Activated naive CD4-positive, alpha-beta T cell treated with anti-CD3 and anti-CD28 coated beads, Interleukin-2, amount 50 U/mL, for 72 hours (primary cell): ENCODE measurements at places on chromosomes 16 and 17.
A peak's percentile ranks its signal among the peaks of the same experiment; 100 is the strongest.

GRCh38 chr16:77298418-77299360 is 99.5 kb downstream of the SYCE1L start:
- DNase-seq: no peak

GRCh38 chr16:67155295-67156142 is 4.2 kb downstream of the TRADD start:
- DNase-seq: peak; percentile 92

DNA sequence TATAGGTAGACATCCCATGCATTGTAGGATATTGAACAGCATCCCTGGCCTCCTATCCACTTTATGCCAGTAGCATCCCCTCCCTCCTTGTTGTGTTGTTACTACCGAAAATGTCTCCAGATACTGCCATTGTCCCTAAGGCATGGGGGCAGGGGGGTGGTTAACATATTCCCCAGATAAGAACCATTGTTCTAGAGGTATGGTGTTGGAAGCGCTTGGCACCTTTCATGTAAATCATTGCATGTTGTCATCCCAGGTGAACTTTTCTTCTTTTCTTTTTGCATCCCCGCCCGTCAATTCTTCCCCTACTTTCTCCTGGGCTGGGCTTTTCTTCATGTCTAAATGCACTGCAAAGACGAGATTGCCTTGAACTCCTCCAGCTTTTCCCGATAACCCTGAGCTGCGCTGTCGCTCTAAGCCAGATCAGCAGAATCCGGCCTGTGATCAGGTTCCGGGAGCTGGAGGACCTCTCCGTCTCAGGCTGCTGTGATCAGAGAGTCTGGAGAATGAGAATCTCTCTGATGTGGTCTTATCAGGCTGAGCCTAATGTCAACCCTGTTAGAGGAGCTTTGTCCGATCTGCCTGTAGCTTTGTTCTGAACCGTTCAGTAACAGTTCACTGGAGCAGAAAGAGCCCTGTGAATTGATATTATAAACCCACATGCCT is 76.2 kb downstream of the RBFOX1 start:
- DNase-seq: no peak

DNA sequence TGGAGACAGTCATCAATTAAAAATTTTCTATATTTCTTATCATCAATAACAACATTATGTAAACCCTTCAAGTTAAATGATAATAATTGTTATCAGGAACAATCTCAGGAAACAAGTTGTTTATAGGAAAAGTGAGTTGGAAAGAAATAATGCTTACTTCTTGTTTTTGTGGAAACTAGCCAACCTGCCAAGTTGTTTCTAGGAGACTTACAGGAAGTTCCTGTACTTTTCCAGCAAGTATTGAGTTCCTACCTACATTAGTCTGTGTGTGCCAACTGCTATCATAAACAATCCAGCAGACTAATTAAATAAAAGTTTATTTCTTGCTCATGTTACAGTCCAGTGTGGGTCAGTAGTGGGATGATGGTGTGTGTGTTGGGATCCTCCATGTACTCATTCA is 1.6 kb upstream of the CCL14 start:
- DNase-seq: no peak

GRCh38 chr17:6713130-6713917 is at the start of gene SLC13A5:
SLC13A5 (minus strand) TSS chr17:6713369; CDS start chr17:6713333, 36 bp downstream.
- peak; percentile 27 for DNase-seq

DNA sequence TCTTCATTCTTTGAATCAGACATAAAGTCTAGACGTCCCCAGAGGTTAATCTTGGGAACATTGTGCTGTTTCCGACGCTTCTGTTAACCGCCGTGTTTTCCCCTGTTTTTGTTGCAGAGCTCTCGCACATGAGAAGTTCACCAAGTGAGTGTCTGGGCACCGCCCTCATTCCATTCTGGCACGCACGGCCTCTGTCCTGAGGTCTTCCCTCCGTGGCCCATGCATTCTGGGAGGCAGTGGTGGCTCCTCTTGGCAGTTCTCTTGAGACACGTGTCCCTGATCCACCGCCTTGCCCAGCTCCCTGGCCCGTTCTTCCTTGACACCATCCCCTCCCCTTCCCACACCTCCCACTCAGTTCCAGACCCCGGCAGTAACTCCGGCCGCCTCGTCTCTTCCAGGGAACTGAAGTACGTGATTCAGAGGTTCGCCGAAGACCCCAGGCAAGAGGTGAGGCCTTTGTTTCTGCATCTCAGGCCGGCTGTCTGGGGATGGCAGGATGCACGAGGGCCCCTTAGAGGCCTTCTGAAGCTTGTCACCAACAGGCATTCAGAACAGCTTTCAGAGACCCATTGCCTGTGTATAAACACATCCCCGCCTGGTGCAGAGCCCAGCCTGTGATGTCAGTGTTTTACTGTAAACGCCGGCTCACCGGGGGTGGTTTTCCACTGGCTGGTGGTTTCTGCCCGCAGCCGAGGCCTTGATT is 85.9 kb upstream of the PLCG2 start:
- no peak for DNase-seq

DNA sequence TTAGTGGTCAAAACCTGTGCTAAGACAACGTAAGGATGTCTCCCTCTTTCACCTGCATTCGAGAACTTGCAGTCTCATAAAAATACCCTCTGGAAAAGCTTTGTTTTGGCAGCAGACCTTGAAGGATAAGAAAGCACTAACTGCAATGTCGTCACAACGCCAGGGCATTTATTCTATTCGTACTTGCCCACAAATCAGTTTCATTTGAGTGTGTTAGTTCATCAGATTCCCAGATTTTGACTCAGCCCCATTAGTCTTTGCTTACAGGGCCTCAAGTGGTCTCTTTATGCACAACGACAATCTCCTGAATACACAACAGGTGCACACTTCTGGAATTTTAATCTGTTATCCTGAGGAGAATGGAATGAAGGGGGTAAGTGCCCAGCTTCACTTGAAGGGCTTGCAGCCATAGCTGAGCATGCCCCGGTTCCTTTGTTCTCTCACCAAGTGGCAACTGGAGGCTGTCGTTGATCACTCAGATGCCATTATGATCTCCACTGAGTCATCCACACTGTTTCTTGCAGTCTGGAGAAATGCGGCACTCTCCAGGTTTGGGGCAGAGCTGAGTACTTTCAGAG is 58.8 kb downstream of the CLEC19A start:
- no peak for DNase-seq

GRCh38 chr17:4492721-4493561 is 5.7 kb upstream of the SPNS2 start:
- DNase-seq: no peak

GRCh38 chr16:85428168-85428898 is 184.8 kb upstream of the GSE1 start:
- DNase-seq: peak; percentile 52

DNA sequence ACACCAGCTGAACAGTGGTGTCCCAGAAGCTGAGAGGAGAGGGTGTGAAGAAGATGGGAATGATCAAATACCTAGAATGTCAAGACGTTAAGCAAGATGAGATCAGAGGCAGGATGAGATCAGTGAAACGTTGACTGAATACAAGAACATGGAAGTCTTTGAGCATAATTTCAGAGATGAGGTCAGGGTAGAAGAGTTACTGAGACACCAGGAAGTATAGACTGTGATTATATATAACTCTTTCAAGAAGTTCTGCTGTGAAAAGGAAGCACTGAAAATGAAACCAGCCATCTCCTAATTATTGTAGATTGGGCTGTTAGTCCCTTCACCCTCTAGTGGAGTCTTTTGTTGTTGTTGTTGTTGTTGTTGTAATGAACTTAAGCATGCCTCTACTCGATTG is 9.1 kb downstream of the SHCBP1 start:
- no peak for DNase-seq

DNA sequence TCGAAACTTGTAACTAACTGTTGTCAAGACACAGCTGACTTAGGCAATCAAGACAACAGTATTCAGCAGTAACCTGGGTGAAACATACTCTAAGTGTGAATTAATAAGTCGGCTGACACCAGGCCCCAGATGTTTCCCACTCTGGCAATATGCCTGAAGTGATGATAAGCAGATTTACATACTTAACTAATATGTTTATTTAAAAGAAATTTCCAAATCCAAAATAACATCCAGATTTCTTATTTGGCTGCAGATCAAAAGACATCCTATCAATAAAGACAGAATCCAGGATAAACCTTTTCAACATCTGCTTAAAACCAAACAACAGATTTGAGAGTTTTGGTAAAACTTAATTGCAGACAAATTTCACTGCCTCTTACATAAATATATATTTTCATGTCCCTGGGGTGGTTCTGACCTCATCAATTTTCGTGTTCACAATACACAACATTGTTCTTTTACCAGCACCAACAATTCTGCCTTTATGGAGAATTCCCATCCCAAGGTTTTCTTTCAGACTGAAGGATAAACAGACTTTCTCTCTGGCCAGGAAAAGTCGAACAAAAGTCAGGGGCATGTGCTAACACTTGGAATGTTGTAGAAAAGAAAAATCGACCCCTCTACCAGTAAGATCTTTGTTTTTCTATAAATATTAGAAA is 45.1 kb upstream of the TOX3 start:
- DNase-seq: no peak

DNA sequence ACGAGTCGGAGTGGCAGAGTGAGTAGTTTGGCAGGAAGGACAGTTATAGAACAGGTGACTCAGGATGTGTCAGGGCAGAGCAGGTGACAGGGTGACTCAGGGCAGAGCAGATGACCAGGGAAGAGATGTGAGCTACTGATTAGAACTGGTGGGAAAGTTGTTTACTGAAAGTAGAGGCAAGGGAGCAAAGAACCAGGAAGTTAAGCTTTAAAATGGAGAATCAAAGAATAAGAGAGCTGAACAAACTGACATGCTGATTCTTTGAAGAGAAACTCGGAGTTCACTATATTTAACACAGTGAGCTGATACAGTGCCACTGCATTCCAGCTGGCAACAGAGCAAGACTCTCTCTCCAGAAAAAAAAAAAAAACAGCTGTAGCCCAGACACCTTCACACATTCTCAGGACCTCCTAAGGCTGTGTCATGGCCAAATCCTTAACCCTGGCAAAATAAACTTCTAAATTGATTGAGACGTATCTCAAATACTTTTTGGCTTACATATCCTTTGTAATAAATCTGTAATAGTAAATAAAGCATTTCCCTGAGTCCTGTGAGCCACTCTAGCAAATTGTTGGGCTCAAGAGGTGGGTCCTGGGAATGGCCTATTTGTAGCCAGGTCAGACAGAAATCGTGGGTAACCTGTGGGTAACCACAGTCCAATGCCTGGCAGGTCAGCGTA is 12.3 kb upstream of the UBE2I start:
- DNase-seq: no peak

DNA sequence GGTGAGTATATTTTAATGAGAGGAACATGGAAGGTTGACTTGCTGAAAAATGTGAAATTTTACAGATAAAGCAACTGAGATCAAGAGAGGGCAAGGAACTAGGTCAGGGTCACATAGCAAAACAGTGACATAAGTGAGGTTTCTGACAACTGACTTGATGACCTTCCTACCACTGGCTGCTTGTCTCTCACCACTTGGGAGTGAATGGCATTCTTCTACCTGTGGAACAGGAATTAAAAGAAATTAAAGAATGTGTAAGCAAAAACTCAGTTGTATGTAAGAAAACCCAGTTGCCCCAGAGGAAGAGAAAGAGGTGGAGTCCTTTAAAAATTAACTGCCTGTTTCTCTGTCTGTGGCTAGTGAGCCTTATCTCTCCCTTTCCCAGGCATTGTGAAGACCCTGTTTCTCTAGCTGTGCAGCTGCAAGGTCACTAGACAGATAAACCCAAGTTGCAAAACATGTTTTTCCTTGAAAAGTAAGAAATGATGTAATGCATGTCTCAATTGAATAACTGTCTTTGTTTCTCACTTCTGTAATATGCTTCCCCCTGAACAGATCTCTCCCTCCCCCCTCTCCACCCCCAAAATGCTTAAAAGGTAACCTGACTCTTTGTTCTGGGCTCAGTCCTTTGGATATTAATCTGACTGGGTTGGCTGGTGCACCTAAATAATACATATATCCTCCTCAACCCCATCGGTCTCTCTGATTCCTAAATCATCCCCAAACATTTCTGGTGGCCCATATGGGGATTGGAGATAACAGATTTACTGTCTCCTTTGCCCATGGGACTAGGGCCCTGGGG is 23.4 kb downstream of the ACSM1 start:
- no peak for DNase-seq

GRCh38 chr17:40778461-40778860 is 3.9 kb downstream of the KRT27 start:
- no peak for DNase-seq

- DNase-seq: no peak
Observed at GRCh38 chr17:65283704-65284103, 146.5 kb downstream of the RGS9 start.
